ENCODE measurements at places on chromosomes 3 and 15.

GRCh38 chr3:143471705-143472104 lies 352.1 kb downstream of the CHST2 start:
- no peak for DNase-seq

DNA sequence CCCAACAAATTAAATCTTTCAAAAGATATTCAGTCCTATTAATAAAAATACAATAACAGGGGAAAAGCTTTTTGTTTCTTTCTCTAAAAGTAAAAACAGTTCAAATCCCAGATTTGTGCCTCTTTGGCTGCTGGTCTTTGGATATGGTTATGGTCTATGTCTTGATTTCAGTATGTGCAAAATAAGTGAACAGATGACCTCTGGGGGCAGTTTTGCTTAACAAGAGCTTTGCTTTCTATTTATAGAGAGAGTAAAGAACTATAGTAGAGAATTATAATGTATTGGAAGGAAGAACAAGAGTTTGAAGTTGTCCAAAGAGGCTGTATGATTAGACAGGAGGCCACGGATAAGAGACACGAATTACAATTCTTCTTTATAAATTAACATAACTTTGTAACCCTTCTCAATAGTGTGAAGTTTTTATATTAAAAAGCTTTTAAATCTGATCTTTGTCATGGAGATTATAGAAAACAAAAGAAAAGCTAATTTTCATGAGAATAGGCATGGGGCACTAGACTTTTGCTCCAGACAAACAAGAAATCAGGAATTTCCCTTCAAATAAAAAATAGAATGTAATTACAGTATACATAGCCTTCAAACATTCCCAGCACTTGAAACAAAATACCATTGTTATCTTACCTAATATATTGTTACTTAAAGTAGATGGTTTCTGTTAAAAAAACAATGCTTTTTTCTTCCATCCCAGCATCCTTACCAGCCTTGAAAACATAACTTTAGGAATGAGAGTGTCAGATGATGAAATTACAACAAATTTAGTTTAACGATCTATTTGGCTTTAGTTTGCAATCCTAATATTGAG lies 432.7 kb upstream of the ARHGEF26 start:
- no peak for DNase-seq

GRCh38 chr3:197397838-197398237 lies 99.4 kb upstream of the DLG1 start:
- no peak for DNase-seq

DNA sequence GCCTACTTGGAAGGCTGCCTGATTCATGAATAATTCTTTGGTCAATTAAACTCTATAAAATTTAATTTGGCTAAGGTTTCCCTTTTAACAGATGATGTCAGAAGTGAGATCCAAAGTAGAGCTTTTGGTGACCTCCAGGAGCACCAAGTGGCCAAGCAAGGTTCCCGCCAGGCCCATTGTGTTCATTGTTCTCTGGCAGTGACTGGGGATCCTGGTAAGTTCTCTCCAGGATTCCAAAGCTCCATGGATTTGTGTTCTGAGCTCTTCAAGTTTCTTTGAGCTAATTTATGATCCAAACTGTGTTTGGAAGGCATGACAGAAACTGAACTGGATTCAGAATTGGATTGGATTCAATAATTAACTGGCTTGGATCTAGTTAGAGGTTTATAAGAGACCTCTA lies 72.0 kb upstream of the ALDH1L1 start:
- DNase-seq, result no peak

GRCh38 chr3:141321109-141321497 lies 47.2 kb upstream of the ZBTB38 start:
- DNase-seq, result no peak

DNA sequence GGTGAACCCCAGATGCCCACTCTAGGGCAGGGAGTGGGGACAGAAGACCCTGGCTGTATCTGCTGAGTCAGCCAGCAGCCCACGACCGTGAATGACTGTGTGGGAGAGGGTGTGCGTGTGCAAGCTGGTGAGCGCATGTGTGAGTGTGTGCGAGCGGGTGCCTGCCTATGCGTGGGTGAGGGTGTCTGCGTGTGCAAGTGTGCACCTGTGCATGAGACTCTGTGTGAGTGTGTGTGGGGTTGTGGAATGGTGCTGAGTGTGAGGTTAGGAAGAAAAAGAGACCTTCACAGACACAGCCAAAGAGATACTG lies 149.2 kb downstream of the RAB11A start:
- DNase-seq, result no peak

GRCh38 chr3:12197475-12197874 lies 38.8 kb upstream of the TIMP4 start:
- DNase-seq, result no peak

DNA sequence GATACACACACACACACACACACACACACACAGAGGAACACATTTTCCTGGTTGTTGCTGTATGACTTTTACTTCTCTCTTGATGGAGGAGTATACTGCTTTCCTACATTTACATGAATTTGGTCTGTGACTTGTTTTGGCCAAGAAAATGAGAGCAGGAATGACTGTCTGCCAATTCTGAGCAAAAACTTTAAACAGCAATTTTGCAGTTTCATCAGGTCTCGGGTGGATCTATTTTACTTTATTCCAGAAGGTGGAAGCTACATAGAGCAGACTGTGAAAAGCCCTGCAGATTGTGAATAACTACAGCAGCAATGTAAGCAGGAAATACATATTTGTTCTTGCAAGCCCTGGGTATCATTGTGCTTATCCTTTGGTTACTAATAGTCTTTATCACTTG lies 1350.0 kb upstream of the EPHA6 start:
- DNase-seq, result no peak

DNA sequence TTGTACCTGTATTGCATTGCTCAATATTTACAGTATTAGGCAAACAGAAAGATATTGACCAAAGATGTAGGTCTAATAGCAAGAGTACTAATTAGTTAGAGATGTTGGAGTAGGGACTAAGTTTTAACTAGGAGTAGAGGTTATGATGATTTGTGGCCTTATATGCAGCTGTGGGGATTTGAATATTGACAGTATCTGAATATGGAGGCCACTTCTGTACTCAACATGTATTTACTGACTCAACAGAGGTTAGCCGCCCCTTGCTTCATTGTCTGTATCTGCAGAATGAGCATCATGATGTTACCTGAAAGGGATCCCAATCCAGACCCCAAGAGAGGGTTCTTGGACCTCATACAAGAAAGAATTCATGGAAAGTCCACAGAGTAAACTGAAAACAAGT lies 49.6 kb upstream of the LRTM1 start:
- DNase-seq, result no peak

GRCh38 chr3:151592287-151592686 lies 131.4 kb upstream of the IGSF10 start:
- DNase-seq, result no peak

DNA sequence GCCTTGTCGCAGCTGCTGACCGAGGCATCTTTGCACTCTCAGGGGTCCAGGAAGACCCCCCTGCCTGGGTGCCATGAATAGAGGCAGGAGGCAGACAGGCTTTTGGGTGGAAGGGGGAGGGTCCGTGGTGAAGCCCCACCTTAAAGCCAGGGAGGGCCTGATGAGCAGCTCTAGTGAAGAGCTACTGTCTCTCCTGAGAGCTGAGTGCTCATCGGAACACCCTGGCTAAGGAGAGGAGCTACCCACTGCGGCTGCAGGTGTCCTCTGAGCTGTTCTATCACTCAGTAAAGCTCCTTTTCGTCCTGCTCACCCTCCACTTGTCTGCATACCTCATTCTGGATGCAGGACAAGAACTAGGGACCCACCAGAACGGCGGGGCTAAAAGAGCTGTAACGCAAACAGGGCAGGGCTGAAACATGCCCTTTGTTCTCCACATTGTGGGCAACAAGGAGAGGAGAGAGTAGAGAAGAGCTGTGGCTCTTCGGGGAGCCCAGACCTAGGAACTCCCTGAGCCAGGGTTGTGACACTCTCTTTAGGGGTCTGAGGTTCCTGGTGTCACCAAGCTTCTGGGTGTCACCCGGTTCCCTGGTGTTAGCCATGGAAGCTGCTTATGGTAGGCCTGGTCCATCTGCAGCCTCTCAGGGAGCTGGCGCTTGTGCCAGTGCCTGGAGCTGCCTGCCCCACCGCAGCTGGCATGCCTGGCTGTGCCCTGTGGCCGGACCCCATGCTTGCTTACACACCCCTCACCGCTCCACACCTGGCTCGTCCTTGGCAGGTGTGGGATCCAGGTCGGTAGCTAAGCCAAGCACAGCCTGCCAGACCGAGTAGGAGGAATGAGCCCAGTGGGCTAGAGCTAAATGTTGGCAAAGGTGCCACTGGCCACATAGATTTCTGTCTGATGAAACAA lies 26.2 kb upstream of the TFG start:
- DNase-seq, result no peak
